GM23248 (cell line): ENCODE measurements at places on chromosomes 2 and 18. TPM values are rescaled to one million over a fixed set of nuclear protein-coding genes. Genes with fewer than 3 reads are reported as not detected.

DNA sequence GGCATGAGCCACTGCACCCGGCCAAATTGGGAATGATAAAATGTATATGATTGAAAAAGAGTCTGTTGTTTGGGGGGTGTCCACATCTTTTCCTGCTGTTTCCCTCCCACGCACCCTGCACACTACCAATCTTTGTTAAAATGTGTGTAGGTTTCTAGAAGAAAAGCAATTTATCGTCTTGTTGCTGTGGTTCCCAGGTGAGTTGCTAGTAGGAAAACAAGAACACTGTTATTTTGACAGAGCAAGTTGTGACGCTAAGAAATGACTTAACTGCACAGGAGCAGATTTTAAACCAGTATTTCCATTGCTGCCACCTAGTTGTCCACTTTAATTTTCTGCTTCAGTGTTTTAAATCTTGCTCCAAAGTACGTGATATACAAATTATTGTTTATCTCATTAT is 21.0 kb upstream of the USP14 start:
- no peaks in the 10 kb centered on the region for H3K36me3 ChIP-seq
- no peak for DNase-seq
- no peak overlapping the region for H3K27ac ChIP-seq
- H3K4me1 ChIP-seq = no peaks in the 10 kb centered on the region

GRCh38 chr2:23916727-23917405 is 10.1 kb downstream of the ATAD2B start:
- no peak for DNase-seq
- no peak overlapping the region for H3K4me3 ChIP-seq
- H3K4me1 ChIP-seq = peaks cover 14% of the 10 kb centered on the region; the same call in 1 of the 2 replicates
- peak overlapping the region; percentile 9; the same call in 1 of the 2 replicates for H3K27ac ChIP-seq
- H3K36me3 ChIP-seq = no peaks in the 10 kb centered on the region
- H3K27me3 ChIP-seq = no peaks in the 10 kb centered on the region

DNA sequence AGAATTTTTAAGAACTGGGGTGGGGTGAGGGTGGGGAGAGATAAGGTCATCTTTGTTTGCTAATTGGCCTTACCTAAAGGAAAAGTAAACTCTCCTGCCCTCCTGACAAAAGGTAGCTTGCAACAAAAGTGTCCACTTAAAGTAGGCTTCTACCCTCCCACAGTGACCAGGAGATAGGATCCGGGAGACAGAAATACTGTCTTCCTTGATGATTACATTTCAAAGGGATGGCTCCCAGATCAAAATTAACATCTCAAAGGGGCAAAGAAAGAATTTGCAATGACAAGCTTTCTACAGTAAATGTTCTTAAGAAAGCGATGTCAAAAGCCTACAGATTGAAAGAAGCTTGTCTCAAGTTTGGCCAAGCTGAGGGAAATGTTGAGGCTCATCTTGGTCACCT is 775.3 kb downstream of the CPS1 start:
- H3K36me3 ChIP-seq = no peaks in the 10 kb centered on the region
- no peaks in the 10 kb centered on the region for H3K27me3 ChIP-seq
- H3K27ac ChIP-seq = no peak overlapping the region
- H3K4me3 ChIP-seq = no peak overlapping the region
- no peak for DNase-seq
- no peaks in the 10 kb centered on the region for H3K4me1 ChIP-seq

DNA sequence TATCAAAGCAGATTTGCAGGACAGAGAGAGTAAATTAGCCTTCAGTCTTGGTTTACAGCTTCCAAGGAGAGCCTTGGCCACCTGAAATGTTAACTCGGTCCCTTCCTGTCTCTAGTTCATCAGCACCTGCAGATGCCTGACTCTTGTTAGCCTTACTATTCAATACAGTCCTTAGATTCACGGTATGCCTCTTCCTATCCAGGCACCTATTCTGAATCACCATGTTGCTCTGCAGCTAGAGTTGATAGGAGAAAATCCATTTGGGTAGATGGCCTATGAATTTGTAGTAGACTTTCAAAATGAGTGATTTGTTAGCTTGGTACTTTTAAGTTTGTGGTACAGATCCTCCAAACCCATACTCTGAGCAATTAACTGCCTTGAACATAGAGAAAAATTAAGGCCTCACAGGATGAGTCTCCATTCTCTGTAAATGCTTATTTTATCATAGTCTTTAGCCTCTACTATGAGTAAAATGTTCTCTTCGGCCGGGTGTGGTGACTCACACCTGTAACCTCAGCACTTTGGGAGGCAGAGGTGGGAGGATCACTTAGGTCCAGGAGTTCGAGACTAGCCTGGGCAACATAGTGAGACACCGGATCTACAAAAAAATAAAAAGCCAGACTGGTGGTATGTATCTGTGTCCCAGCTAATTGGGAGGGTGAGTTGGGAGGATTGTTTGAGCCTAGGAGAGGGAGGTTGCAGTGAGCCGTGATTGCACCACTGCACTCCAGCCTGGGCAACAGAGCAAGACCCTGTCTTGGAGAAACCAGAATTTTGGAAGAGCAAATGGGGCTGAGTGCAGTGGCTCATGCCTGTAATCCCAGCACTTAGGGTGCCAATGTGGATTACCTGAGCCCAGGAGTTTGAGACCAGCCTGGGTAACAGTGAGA is 32.9 kb downstream of the PTCD3 start:
- no peak for DNase-seq
- H3K36me3 ChIP-seq = peaks cover 76% of the 10 kb centered on the region
- H3K27me3 ChIP-seq = no peaks in the 10 kb centered on the region
- H3K4me1 ChIP-seq = no peaks in the 10 kb centered on the region
- H3K4me3 ChIP-seq = no peak overlapping the region

- H3K36me3 ChIP-seq = peaks cover 9% of the 10 kb centered on the region
- H3K27me3 ChIP-seq = no peaks in the 10 kb centered on the region
- no peak overlapping the region for H3K4me3 ChIP-seq
- DNase-seq = no peak
- no peak overlapping the region for H3K27ac ChIP-seq
Measured at GRCh38 chr18:49045585-49045984, 94.8 kb upstream of the SMAD7 start.

DNA sequence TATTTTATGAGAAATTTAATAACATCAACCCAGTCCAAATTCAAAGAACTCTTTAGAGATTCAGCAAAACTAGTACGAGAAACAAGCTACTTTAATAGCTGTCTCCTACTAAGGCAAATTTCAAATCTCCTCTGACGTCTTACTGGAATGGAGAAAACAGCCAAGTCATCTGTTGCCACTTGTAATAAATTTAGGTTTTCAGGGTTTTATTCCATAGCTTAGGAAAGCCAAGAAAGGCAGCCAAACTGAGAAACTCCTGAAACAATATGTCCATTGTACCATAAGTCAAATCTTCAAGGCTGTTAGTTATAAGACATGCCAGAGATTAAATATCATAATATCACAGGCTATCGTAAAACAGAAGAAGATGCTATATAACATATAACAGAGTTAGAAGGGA is 524.6 kb upstream of the SETBP1 start:
- no peak overlapping the region for H3K4me3 ChIP-seq
- no peak overlapping the region for H3K27ac ChIP-seq
- no peaks in the 10 kb centered on the region for H3K4me1 ChIP-seq
- DNase-seq = no peak
- H3K27me3 ChIP-seq = no peaks in the 10 kb centered on the region

- no peak overlapping the region for H3K4me3 ChIP-seq
- no peaks in the 10 kb centered on the region for H3K27me3 ChIP-seq
- no peak overlapping the region for H3K27ac ChIP-seq
- no peak for DNase-seq
Measured at GRCh38 chr2:132760405-132760804, 90.4 kb upstream of the LYPD1 start.

- H3K27ac ChIP-seq = no peak overlapping the region
- H3K4me1 ChIP-seq = 0 out of 2 replicates have a peak, but pooled peaks cover 2% of the 10 kb centered on the region
- no peaks in the 10 kb centered on the region for H3K27me3 ChIP-seq
- no peaks in the 10 kb centered on the region for H3K36me3 ChIP-seq
- no peak overlapping the region for H3K4me3 ChIP-seq
Measured at GRCh38 chr2:86633155-86633651, 9.5 kb upstream of the RNF103 start.

Gene ADD2
- not detected in 2 replicates for polyA plus RNA-seq

Gene APOB
- polyA plus RNA-seq = not detected in 2 replicates

Gene NYAP2
- not detected in 2 replicates for polyA plus RNA-seq

Gene ANKRD36C
- polyA plus RNA-seq = 10.0 and 15.4 TPM in 2 replicates
